SJCRH30 (cell line): ENCODE measurements at places on chromosomes 16 and 17. TPM values are rescaled to one million over a fixed set of nuclear protein-coding genes. Genes with fewer than 3 reads are reported as not detected.

CDYL2 gene
- 0.05 and 0.14 TPM in 2 replicates for total RNA-seq

TP53TG3 gene
- total RNA-seq, result not detected in 2 replicates

FOXF1 gene
- total RNA-seq, result 24.6 and 24.9 TPM in 2 replicates

CHTF18 gene
- 34.5 and 46.0 TPM in 2 replicates for total RNA-seq

NXPH3 gene
- total RNA-seq, result 1.0 and 1.2 TPM in 2 replicates
